NCI-H1694 treated with DMSO at 0.1 percent for 48 hours (cell line): ENCODE measurements at places on chromosomes 6 and 20.

- DNase-seq = no peak
Measured at GRCh38 chr6:91132461-91132860, 545.6 kb upstream of the MAP3K7 start.

GRCh38 chr6:127195833-127196232 is 70.8 kb upstream of the RNF146 start:
- no peak for DNase-seq

DNA sequence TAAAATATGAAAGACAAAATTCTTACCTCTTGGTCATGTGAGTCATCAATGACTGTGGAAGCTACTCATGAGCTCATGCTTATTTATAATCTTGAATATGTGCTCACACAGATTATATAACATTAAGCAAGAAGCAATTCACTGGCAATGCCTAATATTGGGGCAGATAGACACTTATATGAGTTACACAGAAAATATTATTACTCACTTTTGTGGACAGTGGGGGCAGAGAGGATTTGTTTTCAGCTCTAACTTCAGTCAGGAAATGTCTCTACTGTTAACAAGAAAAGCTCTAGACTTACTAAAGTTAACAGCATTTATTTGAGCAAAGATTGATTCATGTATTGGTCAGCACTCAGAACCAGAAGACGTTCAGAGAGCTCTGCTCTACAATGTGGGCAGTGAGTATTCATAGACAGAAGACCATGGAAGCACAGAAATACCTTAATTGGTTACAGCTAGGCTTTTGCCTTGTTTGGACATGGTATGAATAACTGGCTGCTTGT is 85.8 kb upstream of the AHI1 start:
- no peak for DNase-seq

- no peak for DNase-seq
Measured at GRCh38 chr6:167493976-167494697, 169.3 kb downstream of the TTLL2 start.
